NCI-H774 (cell line): ENCODE measurements at places on chromosomes 6 and 20.

DNA sequence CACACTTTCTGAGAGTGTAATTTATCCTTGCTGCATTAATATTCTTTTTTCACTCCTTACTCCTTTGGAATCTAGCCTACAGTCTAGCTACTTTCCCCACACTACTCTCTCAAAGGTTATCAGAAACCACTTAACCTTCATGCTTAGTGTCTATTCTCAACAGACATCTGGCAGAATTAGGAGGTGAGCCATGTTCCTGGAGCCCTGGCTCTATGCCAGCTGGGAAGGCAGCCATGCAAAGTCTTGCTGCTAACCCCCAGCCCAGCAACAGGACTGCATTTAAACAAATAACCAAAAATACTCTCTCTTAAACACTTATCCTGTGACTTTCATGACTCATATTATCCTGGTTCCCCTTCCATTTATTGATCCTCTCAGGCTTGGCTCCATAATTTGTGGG, 260.2 kb downstream of the BCKDHB start:
- DNase-seq: no peak

- no peak for DNase-seq
Measured at GRCh38 chr6:87071683-87072082, 23.2 kb downstream of the CGA start.

- no peak for DNase-seq
Measured at GRCh38 chr6:41047745-41048732, 5.0 kb upstream of the APOBEC2 start.

DNA sequence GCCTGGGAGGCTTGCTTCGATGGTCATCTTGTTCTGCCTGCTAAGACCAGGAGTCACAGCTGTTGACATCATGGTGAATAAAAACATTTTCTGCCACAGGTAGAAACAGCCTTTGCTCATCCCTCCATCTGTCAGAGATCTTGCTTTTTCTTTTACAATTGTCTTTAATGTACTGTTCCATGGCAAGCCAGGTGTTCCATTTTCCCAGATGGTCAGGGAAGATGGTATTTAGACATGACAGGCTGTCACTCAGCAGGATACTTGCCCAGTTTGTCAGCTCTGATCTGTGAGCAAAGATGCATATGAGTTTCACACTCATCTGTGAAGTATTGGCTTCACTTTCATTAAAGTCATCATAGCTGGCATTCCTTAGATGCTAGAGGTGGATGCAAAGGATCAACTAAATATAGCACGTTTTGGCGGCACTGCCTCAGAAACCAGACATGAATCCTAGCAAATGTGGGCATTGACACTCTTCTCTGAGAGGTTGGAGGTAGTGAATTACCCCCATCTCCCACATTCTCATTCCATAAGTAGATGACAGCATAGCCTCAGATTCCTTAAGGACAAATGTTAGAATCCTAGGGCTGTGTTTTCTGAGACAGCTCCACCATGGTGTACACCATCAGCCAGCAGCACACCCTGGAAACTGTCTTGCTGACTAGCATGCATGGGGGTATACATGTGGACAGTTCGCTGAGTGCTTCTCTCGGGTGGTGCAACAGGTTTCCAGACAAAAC, 4.2 kb downstream of the SSTR4 start:
- no peak for DNase-seq

- DNase-seq: no peak
Measured at GRCh38 chr20:63457737-63458136, 14.7 kb downstream of the KCNQ2 start.

GRCh38 chr20:11499101-11499634, 418.5 kb upstream of the BTBD3 start:
- no peak for DNase-seq

GRCh38 chr6:16909658-16910360, 148.5 kb upstream of the ATXN1 start:
- DNase-seq: no peak

- no peak for DNase-seq
Measured at GRCh38 chr6:163417595-163417994, 3.1 kb downstream of the QKI start.

GRCh38 chr20:23005776-23006175, 29.3 kb upstream of the SSTR4 start:
- DNase-seq: no peak

- DNase-seq: no peak
Measured at GRCh38 chr20:30892541-30893345, 364.7 kb upstream of the DEFB115 start.

GRCh38 chr6:66328200-66328599, 621.2 kb upstream of the EYS start:
- DNase-seq: no peak

GRCh38 chr6:169293196-169293595, 39.5 kb upstream of the THBS2 start:
- no peak for DNase-seq

DNA sequence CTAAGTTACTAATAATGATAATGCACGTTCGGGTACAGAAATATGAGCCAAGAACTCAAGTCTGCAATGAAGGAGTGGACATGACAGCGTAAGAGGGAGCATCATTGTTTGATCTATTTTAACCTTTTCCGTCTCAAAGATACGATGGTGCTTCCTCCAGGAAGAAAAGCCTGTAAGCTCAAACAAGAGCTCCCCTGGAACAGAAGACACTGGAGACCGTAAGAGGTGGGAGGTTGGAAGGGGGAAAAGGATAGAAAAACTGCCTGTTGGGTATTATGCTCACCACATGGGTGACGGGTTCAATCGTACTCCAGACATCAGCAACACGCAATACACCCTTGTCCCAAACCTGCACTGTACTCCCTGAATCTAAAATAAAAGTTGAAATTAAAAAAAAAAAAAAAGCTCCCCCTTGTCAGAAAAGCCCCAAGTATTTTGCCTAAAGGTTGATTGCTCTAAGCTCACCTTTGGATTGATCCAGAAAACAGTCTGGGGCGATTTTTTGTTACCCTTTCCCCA, 180.5 kb downstream of the TRIM27 start:
- no peak for DNase-seq

GRCh38 chr20:51413857-51414256, 128.7 kb downstream of the NFATC2 start:
- no peak for DNase-seq

DNA sequence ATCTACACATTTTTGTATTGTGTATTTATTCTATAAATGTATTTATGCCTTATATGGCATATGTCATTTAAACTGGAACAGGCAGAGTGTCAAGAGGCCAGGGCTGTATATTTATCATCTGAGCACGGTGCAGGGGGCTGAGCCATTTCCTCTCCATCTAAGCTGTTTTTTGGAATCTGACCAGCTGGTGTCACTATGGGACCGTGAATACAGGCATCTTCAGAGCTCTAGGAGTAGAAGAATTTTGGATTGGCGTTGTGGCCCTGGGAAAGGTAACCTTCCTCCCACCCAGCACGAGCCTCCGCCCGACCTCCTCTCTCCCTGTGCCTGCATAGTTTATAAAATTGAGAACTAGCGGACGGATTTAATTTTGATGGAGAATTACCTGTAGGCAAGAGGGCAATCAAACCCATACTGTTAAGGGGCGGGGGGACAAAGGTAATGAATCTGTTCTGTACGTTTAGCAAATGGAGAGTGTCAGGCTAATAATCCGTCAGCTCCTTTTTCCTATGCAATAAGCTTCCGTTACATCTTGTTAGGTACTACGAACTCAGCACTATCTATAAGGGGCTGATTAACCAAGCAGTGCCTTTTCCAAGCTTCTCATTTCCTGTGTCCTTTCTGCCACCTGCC, 29.0 kb upstream of the EEF1E1 start:
- peak; percentile 53 for DNase-seq

- DNase-seq: peak; percentile 83
Measured at GRCh38 chr6:122869437-122870024, 80.5 kb downstream of the SMPDL3A start.

- DNase-seq: no peak
Measured at GRCh38 chr6:82025271-82025670, 222.3 kb downstream of the IBTK start.

- no peak for DNase-seq
Measured at GRCh38 chr6:110655821-110656220, 159.4 kb downstream of the CDK19 start.

DNA sequence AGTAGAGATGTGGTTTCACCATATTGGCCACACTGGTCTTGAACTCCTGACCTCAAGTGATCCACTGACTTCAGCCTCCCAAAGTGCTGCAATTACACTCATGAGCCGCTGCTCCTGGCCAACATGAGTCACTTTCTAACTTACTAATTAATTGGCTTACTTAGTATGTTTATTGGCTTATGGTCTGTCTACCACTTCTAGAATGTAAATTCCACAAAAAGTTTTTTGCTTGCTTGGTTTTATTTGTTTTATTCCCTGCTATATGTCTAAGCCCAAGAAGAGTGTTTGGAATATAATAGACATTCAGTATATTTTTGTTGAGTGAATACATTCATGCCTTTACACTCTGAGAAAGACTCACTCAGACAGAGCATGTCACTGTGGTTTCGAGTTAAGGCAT, 86.0 kb downstream of the SAMD3 start:
- no peak for DNase-seq

GRCh38 chr6:144931172-144932035, 646.3 kb downstream of the UTRN start:
- DNase-seq: peak; percentile 51

DNA sequence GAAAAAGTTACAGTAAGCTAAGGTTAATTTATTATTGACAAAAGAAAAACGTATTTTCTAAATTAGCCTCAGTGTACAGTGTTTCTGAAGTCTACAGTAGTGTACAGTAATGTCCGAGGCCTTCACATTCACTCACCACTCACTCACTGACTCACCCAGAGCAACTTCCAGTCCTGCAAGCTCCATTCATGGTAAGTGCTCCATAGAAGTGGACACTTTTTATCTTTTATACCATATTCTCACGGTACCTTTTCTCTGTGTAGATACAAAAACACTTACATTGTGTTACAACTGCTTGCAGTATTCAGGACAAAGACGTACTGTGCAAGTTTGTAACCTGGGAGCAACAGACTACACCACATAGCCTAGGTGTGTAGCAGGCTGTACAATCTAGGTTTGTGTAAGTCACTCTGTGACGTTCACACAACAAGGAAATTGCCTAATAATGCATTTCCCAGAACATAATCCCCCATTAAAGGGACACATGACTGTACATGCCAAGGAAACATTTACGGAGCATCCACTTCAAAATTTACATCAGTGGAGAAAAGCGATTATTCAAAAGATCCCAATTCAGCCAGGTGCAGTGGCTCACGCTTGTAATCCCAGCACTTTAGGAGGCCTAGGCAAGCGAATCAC, 133.4 kb downstream of the BANF2 start:
- no peak for DNase-seq

GRCh38 chr6:162497389-162497788, 230.2 kb downstream of the PRKN start:
- DNase-seq: no peak

- DNase-seq: peak; percentile 34
Measured at GRCh38 chr20:16066571-16066970, 506.7 kb downstream of the KIF16B start.

DNA sequence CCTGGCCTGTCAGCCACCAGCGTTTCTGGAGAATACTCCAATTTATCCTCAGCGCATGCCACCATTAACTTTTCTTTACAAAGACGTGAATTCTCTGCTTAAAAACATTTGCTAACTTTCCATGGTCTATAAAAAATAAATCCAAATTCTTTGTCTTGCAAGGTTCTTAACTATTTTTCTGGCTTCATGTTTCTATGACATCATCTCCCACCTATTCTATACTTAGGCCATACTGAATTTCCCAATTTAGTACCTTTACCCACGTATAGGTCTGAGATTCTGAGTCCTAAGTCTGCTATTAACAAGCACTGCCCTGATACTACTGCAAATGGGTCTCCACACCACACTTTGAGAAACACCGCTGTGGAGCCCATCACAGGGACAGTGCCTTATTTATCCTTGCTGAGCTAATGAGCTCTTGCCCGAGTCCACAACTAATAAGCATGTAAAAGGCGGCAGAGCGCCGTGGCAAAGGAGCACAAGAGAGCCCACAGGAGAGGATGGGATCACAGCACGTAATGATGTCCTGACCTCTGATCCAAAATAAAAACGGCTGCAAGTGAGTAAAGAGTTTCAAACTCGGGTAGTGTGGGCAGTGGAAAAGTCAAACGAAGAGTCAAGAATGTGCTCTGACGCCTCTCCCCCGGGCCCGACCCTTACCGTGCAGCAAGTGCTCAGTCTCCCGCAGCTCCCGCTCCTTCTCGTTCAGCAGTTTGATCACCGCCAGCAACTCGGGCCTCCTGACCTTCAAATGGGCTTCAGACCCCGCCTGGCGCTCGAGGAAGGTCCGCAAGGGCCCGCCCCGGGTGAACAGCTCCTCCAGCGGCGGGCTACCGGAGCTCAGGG, 519 bp downstream of the MTRF1L start:
- DNase-seq: no peak

- no peak for DNase-seq
Measured at GRCh38 chr6:170454512-170455285, 98.4 kb downstream of the PSMB1 start.

DNA sequence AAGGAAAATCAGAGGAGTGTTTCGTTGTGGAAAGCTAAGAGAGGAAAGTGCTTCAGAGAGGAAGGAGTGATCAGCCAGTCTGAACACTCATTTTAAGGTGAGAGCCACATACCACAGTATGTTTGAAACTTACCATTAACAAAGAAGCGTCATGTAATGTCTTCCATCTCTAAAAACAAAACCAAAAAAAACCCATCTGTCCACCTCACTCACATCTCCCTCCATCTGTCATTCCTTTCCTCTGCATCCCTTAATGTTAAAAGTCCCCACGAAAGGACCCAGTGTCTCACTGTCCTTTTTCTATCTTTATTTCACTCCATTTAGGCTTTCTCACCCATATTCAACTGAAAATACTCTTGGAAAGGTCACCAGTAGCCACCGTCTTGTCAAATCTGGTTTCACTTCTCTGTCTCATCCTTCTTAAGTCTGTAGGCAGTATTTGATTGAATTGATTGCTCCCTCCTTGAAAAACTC, 59.4 kb upstream of the GNRH2 start:
- no peak for DNase-seq

GRCh38 chr6:87617405-87617804, 27.5 kb downstream of the ORC3 start:
- DNase-seq: no peak

DNA sequence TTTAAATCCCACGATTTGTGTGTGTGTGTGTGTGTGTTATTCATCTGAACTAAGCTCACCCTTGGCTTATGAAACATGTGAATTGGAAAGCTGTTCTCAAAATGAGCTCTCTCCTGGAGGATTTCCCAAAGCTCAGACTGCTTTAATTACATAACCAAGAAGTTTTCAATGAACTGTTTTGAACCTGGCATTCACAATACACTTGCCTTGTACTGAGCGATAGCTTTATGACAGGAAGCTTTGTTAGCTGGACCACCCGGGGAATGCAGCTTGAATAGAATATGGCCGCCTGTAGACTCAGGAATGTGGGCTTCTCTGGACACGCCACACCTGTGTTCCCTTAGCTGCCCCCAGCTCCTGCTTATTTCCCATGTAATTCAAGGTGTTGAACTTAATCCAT, 71.4 kb upstream of the PREP start:
- no peak for DNase-seq

DNA sequence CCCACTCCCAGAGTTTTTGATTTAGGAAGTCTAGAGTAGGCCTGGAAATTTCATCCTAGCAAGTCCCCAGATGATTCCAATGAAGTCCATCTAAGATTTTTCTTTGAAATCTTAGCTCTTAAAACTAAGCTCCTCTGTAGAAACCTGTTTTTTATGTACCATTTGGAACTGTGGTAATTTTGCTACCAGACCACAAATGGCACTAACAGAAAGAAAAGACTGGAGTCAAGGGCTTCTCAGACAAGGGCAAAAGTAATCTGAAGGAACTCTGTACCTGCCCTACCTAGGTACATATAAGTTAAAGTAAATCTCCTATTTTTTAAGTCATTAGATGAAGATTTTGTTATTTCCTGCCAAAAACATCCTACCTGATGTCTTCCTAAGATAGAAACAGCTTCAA, 155.0 kb upstream of the HTR1E start:
- no peak for DNase-seq
